ENCODE measurements at places on chromosomes 3 and 15.

DNA sequence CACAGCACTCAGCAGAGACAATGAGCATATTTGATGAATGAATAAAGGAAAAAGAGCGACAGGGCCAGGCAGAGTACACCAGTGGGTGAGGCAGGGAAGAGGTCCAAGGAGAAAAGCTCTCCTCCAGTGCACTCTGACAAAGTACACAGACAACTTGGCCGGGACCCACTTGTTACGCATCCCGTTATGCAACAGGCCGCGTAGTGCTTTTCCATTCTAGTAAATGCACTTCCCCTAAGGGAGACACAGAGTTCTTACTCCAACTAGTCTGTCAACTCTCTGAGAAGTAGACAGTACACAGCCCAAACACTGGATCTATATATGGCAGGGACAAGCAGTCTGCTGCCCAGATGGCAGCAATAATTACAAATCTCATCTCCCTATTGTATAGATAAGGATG lies 18.5 kb downstream of the LARP6 start:
- no peak for DNase-seq

GRCh38 chr3:188152660-188153436 lies 1.1 kb upstream of the LPP start:
- no peak for DNase-seq

- no peak for DNase-seq
Measured at GRCh38 chr3:187773233-187774184, 28.2 kb upstream of the BCL6 start.

- no peak for DNase-seq
Measured at GRCh38 chr15:93073465-93073952, 15.5 kb downstream of the RGMA start.

GRCh38 chr3:129315998-129316247 lies 37.3 kb downstream of the HMCES start:
- no peak for DNase-seq

DNA sequence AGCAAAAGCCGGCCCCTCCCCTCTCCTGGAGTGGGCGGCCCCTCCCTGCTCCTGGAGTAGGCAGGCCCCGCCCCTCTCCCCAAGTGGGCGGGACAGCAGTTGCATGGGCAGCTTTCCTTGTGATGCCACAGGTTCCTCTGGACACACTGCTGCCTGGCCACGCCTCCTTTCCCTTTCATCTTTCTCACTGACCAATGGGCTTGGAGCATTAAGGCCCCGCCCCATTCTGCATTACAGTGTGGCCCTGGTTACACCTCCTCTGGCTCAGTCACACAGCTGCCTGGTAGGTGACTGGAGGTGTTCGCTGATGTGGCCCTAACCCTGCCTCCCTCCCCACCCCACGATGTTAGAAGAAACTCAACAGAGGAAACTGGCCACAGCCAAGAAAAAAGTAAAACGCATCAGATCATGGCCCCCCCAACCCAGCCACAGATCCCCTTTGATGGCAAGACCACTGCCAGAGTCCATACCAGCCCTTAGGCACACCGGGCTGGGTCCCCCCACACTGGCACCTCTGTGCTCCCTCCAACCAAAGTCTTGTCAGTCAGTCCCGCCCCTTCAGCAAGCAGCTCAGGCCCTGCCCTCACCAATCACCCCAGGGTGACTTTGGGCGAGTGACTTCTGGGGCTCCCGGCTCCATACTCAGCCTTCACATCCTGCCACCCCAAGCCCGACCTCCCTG lies 84.3 kb downstream of the ADAMTS7 start:
- DNase-seq, result no peak

DNA sequence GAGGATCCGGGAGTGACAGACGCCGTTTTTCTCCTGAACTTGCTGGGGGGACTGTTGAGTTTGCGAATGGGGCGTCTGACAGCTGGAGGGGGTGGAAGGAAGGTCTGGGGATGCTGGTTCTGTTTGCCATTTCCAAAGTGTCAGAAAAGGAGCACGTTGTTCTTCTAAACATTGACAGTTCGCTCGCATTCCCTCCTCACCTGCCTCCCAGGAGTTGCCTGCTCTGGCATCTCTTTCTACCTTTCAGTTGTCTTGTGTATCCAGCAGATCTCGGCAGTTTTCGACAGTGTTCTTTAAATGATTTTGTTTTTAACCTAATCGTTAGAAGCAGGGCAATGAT lies 829 bp downstream of the SELENOT start:
- no peak for DNase-seq

- DNase-seq, result no peak
Measured at GRCh38 chr3:164779816-164780215, 298.5 kb downstream of the SI start.

GRCh38 chr3:160069986-160070385 lies 81.4 kb downstream of the IL12A start:
- no peak for DNase-seq

- no peak for DNase-seq
Measured at GRCh38 chr3:17110660-17111396, 226.1 kb downstream of the PLCL2 start.

GRCh38 chr3:151226088-151226563 lies 23.1 kb upstream of the GPR171 start:
- no peak for DNase-seq

DNA sequence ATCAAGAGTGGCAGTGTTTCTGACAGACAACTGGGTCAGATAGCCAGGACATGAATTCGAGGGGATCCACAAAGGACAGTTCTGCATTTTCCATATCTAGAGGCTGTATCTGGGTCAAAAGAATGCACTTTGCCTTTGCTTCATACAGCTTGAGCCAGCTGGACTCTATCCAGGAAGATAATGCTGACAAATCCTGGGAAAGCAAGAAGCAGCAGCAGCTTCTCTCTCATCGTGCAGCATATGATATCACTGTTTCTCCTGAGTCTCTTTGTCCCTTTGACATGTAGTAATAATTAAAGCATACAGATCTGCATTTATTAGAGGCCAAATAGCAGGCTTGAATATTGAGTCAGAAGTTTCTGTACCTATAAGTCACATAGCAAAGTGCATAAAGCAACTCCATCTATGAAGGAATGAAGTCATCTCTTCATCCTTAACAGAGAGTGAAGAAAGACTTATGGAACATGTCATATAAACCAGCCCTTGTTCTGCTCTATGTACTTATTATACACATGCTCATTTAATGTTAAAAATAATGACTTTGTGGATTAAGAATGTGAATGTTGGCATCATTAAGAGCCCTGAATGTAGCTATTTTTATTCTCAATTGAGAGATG lies 236.8 kb upstream of the GBE1 start:
- DNase-seq, result no peak
